ENCODE measurements at places on chromosomes 1 and 21.

DNA sequence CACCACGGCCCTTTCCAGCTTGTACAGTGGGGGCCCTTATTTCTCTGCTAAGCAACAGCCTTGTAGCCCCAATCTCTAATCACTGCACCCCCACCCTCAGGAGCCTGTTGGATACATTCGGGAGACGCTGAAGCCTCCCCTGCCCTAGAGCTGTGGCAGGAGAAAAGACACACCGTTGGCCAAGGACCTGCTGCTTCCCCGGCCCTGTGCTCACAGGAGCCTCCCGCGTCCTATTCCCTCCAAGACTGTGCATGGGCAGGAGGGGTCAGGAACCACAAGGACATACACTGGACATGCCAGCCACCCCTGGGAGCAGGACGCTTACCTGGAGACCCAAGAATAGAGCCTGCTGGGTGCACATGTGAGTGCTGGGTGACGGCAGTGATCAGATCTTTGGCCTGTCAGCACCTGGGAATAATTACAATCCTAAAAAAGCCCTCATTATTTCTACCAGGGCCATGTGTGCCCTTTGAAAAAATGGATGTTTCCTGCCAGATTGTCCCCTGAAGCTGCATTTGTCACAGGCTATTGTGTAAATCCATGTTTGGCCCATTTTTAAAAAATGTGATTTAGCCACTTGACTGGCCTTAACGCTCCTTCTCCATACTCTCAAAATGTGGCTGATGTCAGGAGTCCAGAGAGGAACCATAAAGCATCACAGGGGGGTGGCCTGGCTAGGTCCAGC is 590.6 kb downstream of the MATN1 start:
- no peak for DNase-seq
- no peaks in the 10 kb centered on the region for H3K27me3 ChIP-seq
- H3K27ac ChIP-seq = no peak overlapping the region

- DNase-seq = no peak
- no peak overlapping the region for H3K4me3 ChIP-seq
- H3K4me1 ChIP-seq = no peaks in the 10 kb centered on the region
- H3K36me3 ChIP-seq = no peaks in the 10 kb centered on the region
These were observed 864.4 kb downstream of the USP25 start for GRCh38 chr21:16594191-16594590.

DNA sequence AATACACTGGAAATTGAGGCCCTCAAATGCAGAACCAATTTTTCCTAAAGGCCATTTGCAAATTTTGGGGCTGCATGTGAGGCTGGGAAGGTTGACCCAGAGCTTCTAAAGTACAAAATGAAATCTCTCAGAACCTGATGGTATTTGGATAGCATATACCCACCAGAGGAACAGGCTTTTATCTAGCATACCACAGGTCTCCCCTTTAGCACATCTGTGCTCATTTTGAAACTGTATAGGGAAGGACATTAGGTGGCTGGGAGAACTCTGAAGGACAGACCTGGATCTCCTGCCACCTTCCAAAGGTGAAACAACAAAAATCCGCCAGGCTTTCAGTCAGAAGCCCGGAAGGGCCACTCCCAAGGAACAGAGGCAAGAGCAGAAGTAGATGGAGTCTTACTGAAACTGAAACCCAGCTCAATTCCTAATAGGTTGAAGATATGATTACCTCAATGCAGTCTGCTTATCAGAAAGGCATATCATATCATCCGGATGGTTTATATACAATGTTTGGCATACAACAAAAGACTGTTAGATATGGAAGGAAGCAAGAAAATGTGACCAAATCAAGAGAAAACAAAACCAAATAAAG is 11.6 kb downstream of the CD55 start:
- H3K27me3 ChIP-seq = no peaks in the 10 kb centered on the region
- no peak overlapping the region for H3K27ac ChIP-seq
- peaks cover 4% of the 10 kb centered on the region for H3K36me3 ChIP-seq
- no peak overlapping the region for H3K4me3 ChIP-seq
- no peak for DNase-seq
- no peaks in the 10 kb centered on the region for H3K4me1 ChIP-seq

DNA sequence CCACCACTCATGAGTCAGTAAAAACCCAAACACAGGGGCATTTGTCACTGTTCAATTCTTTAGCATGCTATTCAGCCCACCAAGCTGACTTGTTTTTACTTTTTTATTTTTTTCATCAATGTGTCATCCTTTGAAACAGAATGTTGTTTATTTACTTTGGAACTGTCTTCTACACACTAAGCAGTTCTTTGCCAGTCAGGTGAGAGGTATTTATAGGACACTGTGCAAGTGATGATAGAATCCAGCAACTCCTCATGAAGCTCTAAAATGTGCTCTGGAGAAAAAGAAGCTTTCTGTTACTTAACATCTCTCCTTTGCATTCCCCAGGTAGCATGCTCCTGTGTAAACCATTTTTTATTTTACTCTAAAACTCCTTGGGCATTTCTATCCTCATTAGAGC is 582.0 kb upstream of the TMPRSS15 start:
- no peaks in the 10 kb centered on the region for H3K4me1 ChIP-seq
- no peak overlapping the region for H3K27ac ChIP-seq
- no peaks in the 10 kb centered on the region for H3K27me3 ChIP-seq

GRCh38 chr1:20180129-20180843 is 5.6 kb upstream of the UBXN10 start:
- H3K4me1 ChIP-seq = no peaks in the 10 kb centered on the region
- H3K36me3 ChIP-seq = no peaks in the 10 kb centered on the region
- no peak for DNase-seq
- H3K4me3 ChIP-seq = no peak overlapping the region
- H3K27me3 ChIP-seq = no peaks in the 10 kb centered on the region
- no peak overlapping the region for H3K27ac ChIP-seq

DNA sequence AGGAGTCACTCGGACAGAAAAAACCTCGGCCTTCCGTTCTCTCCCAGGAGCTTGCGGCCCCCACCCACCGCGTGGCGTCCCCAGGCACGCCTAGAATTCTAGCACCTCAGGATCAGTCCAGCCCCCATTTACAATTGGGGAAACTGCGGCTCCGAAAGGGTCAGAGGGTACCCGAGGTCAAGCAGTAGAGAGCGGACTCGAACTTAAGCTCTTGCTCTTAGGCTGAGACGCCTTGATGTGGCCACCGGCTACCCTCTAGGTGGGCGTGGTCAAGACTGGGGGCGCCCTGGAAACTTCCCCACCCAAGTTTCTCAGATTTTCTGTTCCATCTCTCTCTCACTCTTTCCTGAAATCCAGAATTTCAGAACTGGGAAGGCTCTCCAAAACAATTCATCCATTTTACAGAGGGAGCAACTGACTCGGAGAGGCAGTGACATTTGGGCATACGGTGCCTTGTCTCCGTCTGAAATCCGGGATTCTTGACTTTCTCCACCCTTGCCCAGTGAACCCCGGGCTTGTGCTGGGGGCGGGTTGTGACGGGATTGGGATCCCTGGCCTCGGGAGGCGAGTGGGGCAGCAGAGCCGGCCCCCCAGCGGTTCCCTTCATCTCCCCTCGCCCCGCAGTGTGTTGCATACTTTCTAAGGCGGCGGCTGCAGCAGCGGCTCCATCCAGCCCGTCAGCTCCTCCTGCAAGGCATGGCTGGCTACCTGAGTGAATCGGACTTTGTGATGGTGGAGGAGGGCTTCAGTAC is 777 bp downstream of the AZIN2 start:
- DNase-seq = no peak
- no peaks in the 10 kb centered on the region for H3K36me3 ChIP-seq
- H3K4me1 ChIP-seq = no peaks in the 10 kb centered on the region
- H3K27ac ChIP-seq = no peak overlapping the region

DNA sequence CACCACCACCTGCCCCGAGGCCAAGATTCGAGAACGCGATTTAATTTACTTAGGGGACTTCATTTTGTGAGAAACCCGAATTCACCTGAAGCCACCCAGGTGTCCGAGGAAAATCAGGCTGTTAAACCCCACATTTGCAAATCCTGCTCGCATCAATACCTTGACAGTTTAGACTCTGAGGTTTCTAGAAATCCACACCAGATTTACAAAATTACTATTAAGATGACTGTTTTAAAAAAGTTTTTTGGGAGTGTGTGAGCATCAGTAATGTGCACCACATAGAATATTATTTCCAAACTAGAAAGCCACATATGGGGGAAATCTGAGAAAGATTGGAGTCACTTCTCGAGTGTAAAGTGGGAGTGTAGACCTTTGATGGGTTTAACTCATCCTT is 685 bp downstream of the RIMKLA start:
- no peaks in the 10 kb centered on the region for H3K36me3 ChIP-seq
- no peak overlapping the region for H3K27ac ChIP-seq
- H3K4me1 ChIP-seq = no peaks in the 10 kb centered on the region
- DNase-seq = no peak
- peak overlapping the region; percentile 45 for H3K4me3 ChIP-seq

DNA sequence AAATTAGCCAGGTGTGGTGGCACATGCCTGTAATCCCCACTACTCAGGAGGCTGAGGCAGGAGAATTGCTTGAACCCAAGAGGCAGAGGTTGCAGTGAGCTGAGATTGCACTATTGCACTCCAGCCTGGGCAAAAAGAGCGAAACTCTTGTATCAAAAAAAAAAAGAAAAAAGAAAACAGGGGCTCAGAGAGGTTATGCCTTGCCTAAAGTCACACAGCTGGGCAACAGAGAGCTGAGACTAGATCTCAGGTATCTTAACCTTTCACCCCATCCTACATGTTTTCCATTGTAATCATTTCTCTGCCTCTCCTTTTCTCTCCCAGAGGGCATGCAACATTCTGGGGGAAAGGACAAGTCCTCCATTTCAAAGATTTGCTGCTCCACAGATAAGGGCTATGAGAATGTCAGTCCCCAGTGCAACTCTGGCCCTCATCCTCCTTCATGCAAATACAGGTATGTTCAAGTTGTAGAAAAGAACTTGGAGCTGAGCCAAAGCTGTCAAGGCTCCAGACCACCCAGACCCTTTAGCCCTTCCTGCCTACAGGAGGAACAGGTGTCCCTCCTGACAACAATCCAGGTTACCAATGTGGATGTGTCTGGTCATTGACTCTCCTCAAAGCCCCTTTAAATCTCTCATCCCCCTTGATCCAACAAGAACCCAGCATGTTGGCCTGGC is 6.9 kb downstream of the SLC9A1 start:
- no peak overlapping the region for H3K27ac ChIP-seq
- no peak overlapping the region for H3K4me3 ChIP-seq
- H3K27me3 ChIP-seq = no peaks in the 10 kb centered on the region
- peaks cover 18% of the 10 kb centered on the region for H3K4me1 ChIP-seq
- H3K36me3 ChIP-seq = no peaks in the 10 kb centered on the region
- no peak for DNase-seq

- no peak overlapping the region for H3K27ac ChIP-seq
- no peak overlapping the region for H3K4me3 ChIP-seq
- H3K4me1 ChIP-seq = no peaks in the 10 kb centered on the region
- no peak for DNase-seq
- H3K36me3 ChIP-seq = no peaks in the 10 kb centered on the region
These were observed 172.6 kb downstream of the KIF26B start for GRCh38 chr1:245327360-245327759.

- 0 out of 2 replicates have a peak, but pooled peaks cover 2% of the 10 kb centered on the region for H3K4me1 ChIP-seq
- H3K27me3 ChIP-seq = no peaks in the 10 kb centered on the region
- DNase-seq = no peak
These were observed 287.3 kb downstream of the VAV3 start for GRCh38 chr1:107677697-107678096.

- H3K27me3 ChIP-seq = no peaks in the 10 kb centered on the region
- no peaks in the 10 kb centered on the region for H3K36me3 ChIP-seq
- no peak overlapping the region for H3K27ac ChIP-seq
- H3K4me1 ChIP-seq = no peaks in the 10 kb centered on the region
- H3K4me3 ChIP-seq = no peak overlapping the region
- DNase-seq = no peak
These were observed 7.2 kb downstream of the FPGT start for GRCh38 chr1:74205266-74205665.

GRCh38 chr1:60864722-60865121 is 217.6 kb upstream of the NFIA start:
- no peak for DNase-seq
- H3K36me3 ChIP-seq = no peaks in the 10 kb centered on the region
- no peaks in the 10 kb centered on the region for H3K27me3 ChIP-seq
- H3K27ac ChIP-seq = no peak overlapping the region
- H3K4me3 ChIP-seq = no peak overlapping the region

DNA sequence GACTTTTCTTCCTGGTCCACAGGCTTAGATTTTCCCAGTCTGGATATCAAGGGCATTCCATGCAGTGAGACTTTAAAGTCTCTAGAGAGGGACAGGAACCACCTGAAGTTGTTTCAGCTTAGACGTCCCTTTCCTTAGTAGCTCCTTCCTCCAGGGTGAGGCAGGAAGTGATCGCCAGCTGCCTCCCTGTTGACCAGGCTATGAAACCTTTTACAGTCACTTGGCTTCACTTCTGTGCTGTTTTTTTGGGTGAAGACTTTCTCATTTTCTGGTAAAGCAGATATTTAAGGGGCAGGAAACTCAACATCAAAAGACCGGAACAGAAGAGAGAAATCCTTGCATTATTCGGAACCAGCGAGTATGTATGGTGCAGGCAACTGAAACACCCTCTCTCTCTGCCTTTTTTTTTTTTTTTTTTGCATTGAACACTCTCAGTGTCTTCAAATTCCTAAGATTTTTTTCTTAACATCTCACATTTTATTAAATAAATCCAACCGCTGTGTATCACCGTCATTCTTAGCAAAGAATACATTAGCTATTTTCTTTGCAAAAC is 234.6 kb upstream of the IRF2BP2 start:
- H3K36me3 ChIP-seq = no peaks in the 10 kb centered on the region
- H3K27me3 ChIP-seq = no peaks in the 10 kb centered on the region
- DNase-seq = no peak

DNA sequence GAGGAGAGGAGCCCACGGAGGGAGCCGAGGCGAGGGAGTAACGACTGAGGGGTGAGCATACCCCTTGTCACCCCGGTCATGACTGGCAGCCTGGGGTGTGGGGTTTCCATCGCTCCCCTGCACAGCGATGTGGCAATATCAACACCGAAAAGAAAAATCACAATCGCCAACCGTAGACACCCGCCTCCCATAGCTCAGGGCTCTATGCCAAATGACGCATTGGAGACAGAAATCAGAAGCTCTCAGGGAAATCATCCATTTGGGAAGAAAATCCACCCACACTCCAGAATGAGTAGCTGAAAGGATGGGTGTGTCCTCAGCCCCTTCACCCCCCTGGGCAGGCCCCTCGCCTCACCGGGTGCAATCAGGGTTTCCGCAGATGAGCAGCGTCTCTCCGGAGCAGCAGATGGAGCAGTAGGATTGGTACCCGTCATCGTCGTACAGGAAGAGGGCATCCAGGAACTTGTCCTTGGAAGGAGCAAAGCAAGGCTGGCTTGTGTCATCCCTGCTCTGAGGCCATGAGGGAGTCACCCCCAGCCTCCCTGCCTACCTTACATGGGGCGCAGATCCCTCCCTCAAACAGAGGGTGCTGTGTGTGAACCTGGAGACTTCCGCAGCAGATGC is 2.5 kb downstream of the DNMT3L start:
- H3K4me3 ChIP-seq = no peak overlapping the region
- H3K27ac ChIP-seq = no peak overlapping the region
- no peaks in the 10 kb centered on the region for H3K27me3 ChIP-seq

DNA sequence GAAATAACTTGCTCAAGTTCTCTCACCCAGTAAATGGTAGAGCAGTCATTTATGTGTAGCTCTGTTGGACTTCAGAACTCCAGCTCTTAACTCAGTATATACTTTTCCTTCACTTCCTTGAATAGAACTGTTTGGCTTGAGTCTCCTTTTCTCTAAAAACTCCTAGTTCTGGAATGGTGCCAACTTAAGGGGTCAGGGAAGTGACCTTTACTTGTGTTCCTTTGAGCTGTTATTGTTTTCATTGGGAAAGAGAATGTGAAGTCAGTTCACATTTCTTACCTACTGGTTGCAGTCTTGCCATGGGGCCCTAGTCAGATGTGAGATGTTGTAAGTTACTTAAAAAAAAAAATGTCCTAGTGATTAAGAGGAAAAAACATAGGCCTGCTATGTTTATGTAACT is 77.0 kb upstream of the MACF1 start:
- H3K36me3 ChIP-seq = no peaks in the 10 kb centered on the region
- no peaks in the 10 kb centered on the region for H3K27me3 ChIP-seq
- peaks cover 5% of the 10 kb centered on the region for H3K4me1 ChIP-seq
- no peak overlapping the region for H3K4me3 ChIP-seq
